ENCODE measurements at places on chromosomes 1 and 21.
A peak's percentile ranks its signal among the peaks of the same experiment; 100 is the strongest.

GRCh38 chr1:26848941-26849774 lies 13.8 kb upstream of the SFN start:
- no peak for DNase-seq

- no peak for DNase-seq
These were observed 724.3 kb upstream of the CXADR start for GRCh38 chr21:16788584-16788983.

DNA sequence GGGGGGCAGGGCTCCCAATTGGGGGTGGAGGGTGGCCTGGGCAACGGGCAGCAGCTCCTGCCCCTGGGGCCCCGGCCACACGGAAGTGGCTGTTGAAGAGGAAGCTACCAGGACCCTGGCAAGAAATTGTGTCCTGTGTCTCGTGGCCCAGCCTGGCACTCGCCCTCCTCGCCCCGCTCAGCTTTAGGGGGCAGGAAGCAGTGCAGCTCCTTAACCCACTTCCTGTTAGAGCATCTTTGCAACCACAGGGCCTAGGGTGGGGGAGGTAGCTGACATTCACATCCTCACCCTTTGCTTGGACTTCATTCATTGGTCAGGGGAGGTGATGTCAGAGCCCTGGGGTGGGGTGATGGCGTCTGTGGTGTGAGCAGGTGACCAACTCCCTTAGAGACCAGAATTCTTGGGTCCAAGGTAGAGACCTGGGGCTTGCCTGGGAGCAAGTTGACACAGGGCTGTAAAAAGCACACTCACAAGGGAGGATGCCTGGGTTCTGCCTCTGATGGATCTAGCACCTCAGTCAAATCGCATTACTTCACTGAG lies at the start of gene ARHGAP30:
Gene ARHGAP30 (minus strand): TSS at position 161 of the 540 bp plus-strand sequence. CDS start 267 bp downstream, outside the sequence.
- peak; percentile 77 for DNase-seq

DNA sequence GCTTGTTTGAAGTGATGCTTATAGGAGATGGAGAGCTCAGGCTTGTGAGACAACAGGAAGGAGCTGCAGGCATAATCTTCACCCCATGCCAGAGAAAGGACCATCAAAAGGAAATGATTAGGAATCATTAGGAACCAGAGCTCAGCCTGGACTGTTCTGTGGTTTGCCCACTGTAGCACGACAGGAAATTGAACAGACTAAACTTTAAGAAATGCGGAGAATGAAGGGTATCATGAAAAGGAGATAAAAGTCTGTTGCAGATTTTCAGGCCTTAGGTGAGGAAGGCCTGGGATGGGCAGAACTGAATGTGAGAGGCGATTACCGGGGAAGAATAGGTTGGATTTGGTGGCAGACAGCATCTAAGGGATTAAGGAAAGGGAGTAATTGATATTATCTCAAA lies 292.0 kb upstream of the PLXNA2 start:
- DNase-seq: no peak

DNA sequence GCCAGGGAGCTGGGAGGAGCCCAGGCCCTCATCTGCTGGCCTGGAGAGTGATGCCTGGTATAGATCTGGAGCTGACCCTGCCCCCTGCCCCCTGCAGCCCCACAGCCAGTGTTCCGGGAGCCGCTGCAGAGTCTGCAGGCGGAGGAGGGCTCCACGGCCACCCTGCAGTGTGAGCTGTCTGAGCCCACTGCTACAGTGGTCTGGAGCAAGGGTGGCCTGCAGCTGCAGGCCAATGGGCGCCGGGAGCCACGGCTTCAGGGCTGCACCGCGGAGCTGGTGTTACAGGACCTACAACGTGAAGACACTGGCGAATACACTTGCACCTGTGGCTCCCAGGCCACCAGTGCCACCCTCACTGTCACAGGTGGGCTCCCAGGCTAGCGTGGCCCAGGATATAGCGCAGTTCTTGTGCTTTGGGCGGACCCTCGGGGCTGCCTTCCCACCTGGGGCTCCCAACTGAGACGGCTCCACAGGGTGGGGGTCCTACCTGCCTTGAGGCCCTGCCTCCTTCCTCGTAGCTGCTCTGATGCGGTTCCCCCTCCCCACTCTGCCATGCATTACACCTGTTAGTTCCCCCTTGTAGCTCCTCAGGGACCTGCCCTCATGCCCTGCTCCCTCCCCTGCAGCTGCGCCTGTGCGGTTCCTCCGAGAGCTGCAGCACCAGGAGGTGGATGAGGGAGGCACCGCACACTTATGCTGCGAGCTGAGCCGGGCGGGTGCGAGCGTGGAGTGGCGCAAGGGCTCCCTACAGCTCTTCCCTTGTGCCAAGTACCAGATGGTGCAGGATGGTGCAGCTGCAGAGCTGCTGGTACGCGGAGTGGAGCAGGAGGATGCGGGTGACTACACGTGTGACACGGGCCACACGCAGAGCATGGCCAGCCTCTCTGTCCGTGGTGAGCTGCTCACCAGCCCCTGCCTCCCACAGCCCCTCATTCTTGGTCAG lies 98.7 kb downstream of the OBSCN start:
- DNase-seq: no peak

- DNase-seq: no peak
These were observed 36.8 kb downstream of the UBE2U start for GRCh38 chr1:64240206-64240605.

DNA sequence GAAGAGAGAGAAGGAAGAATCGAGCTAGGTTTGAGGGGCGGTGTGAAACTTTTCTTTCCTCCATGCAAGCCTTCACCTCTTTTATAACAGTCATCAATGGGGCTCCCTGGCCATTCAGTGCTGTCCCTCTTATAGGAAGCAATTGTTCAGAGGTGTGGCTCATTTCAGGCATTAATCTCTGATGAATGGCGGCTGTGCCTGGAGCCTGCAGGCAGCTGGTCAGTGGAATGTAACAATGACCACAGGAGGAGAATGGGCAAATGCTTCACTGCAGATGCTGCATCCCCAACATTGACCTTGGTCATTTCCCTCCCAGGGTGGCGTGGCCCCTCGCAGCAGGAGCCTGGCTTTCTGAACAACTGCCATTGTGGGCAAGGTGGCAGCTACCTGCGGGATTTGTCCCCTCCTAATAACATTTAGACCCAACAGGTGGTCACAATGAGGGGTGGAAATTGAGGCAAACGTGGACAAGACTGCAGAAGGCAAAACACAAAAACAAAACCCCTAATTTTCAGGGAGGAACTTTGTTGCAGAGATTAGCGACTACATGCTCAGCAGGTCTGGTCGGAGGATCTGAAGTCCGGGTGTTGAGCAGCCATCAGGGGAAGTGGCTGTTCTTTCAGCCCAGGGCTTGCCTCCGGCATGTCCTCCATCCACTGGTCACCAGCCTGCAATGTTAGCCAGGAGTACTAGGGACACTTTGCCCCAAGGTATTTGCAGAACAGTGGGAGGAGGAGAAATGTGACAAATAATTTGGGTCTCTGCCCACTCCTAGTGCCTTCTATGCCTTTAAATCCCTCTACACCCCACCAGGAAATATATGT lies 97.3 kb upstream of the PAXBP1 start:
- no peak for DNase-seq

GRCh38 chr1:162538815-162539431 lies 22.6 kb upstream of the UAP1 start:
- DNase-seq: no peak

- DNase-seq: no peak
These were observed 30.8 kb upstream of the TSNAX start for GRCh38 chr1:231497629-231498152.

- no peak for DNase-seq
These were observed 69.9 kb upstream of the TRAPPC10 start for GRCh38 chr21:43942201-43942600.

- no peak for DNase-seq
These were observed 43.4 kb downstream of the INKA2 start for GRCh38 chr1:111695801-111696200.

- peak; percentile 63 for DNase-seq
These were observed 102.1 kb downstream of the JAK1 start for GRCh38 chr1:64864018-64864940.

DNA sequence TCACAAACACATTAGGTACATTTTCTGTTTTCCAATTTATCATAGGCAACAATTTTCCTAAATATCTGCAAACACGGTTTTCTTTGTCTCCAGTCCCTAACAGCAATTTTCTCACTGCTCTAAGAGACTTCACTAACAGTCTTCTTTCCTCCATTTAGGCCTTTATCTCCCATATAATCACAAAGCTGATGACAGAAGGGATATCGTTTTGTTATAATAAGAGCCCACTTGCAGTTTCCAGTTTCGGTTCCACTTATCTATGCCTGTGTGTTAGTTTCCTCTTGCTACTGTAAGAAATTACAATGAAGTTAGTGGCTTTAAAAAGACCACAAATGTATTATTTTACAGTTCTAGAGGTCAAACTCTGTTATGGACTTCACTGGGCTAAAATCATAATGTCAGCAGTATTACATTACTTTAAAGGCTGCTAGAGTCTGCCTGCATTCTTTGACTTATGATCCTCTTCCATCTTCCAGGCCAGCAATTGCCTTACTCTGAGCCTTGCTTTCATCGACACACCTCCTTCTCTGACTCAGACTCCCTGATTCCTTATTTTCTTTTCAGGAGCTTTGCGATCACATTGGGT lies 549.3 kb downstream of the NCAM2 start:
- DNase-seq: no peak

- no peak for DNase-seq
These were observed 76.1 kb upstream of the SLC2A1 start for GRCh38 chr1:43034778-43035177.

- no peak for DNase-seq
These were observed 1276.7 kb upstream of the PRMT6 start for GRCh38 chr1:105779727-105780126.

- no peak for DNase-seq
These were observed 36.8 kb downstream of the DHCR24 start for GRCh38 chr1:54850069-54850730.

DNA sequence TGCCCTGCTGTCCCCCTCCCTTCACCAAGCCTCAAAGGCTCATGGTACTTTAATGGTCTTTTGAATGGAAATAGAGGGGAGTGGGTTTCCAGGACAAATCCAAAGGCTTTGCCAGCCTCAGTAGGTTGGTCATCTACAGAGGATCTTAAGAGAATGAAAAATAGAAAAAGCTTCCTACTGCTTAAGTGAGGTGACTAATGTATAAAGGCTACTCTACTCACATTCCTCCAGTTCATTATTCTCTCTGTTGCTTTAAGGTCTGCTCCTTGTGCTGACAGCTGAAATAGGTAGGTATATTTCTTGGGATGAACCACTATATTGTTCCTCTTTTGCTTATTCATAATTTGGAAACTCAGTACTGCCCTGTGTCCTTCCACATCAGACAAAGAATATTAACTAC lies 10.4 kb upstream of the CHIA start:
- no peak for DNase-seq

- no peak for DNase-seq
These were observed 142.4 kb downstream of the AK5 start for GRCh38 chr1:77424236-77424635.

GRCh38 chr1:91660708-91661107 lies 160.1 kb downstream of the CDC7 start:
- no peak for DNase-seq

GRCh38 chr21:15149600-15150224 lies 84.9 kb upstream of the NRIP1 start:
- no peak for DNase-seq

DNA sequence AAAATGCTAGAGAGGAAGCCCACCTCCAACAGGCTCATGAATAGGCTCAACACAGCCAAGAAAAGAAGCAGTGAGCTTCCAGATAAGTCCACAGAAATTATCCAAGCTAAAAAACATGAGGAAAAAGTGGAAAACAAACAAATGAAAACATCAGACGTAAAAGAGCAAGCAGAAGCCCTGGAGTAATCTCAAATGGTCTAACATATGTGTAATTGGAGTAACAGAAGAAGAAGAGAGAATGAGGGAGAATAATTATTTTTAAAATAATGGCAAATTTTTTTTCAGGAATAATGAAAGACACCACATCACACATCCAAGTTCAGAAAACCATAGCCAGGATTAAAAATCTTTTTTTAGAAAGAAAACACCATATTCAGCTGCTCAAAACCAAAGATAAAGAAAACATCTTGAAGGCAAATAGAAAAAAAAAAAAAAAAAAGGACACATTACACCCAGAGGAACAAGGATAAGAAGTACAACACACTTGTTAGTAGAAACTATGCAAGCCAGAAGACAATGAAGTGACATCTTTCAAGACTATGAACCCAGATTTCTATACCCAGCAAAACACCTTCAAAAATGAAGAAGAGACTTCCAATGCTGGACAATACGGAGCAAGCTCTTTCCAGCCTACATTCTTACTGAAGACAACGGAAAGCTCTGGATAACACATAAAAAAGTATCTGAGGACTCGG lies 10.6 kb upstream of the SUMO3 start:
- no peak for DNase-seq

GRCh38 chr21:37358397-37358796 lies 8.2 kb upstream of the DYRK1A start:
- no peak for DNase-seq

DNA sequence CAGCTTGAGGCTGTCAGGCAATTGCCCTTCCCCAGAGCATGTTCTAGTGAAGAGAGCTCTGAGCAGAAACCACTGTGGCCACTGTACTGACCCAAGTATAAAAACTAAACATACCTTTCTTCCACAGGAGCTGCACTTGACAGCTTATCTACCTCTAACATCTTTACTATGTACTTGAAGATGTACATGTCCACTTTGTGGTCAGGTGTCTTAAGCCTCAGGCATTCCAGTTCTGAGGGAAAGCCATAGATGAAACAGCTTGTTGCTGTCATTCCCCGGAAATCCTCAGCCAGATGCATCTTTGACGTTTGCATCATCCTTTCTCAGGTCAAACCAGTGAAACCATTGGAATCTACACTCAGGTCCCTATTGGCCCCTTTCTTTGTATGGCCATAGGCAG lies 70.4 kb downstream of the CHRM3 start:
- DNase-seq: no peak

GRCh38 chr1:162285149-162285561 lies 91.5 kb downstream of the SPATA46 start:
- DNase-seq: no peak

DNA sequence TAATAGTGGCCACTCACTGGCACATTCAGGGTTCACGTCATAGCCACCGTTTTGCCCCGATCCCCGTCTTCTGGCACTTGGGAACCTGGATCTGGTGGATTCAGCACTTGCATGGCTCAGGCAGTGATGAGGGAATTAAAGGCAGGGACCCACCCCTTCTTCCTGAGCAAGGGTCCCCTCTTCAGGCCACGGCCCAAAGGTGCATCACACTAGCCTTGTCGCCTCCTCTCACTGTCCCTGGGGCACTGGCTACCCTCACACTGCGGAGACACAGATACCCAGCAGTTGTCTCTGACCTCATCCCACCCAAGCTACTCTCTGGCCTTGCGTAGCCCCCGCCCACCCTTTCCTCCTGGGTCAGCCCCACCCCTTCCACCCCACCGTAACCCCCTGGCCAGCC lies 19.9 kb upstream of the LDLRAP1 start:
- DNase-seq: no peak

Data from T-cell (primary cell).